ENCODE measurements at places on chromosomes 6 and 20.

DNA sequence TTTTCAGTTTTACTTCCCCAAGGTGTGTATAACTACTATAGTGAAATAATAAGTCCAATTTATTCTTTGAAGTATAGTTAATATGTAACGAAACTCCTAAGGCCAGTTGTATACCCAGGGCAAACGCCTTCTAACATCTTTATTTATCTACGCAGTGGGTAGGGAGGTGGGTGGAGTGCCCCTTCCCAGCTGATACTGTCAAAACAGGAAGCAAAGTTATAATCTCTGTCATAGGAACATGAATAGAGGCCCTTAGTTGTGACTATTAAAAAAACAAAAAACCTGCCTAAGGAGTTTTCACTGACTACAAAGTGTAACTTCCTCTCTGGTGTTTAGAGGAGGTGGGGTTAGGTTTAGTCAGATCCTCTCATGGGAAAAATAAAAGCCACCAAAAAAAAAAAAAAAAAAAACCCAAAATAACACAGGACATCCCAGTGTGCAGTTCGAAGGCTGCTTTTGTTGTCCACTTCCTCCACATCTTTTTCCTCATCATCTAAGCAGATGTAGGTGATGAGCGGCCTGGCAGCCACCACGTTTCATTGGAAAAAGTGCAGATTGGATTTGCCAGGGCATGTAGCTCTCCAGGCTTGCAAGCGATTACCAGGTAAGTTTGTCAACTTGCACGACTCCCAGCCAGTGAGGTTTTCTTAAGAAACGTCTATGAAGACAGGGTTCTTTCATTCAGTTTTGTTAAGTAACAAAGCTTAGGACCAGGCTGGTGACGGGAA, 58.7 kb downstream of the UTRN start:
- DNase-seq, result no peak

- DNase-seq, result peak; percentile 40
Measured at GRCh38 chr20:846894-847278, 13.4 kb downstream of the FAM110A start.

- no peak for DNase-seq
Measured at GRCh38 chr6:40997234-40997957, 41.6 kb downstream of the UNC5CL start.

DNA sequence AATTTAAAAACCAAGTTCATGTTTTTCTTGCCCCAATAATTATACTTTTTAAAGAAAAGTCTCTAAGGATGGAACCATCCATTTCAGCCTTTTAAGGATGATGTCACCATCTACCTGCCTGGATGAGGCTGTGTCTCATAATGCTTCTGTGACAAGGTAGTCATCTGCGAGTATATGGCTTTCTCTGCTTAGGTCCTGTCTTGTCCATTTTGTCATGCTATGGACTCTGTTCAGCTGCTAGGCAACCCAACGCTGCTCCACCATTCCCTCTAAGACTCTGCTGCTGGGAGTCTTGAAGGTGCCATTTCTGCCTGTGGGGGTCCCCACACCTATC, 459.8 kb upstream of the RUNX2 start:
- DNase-seq, result no peak

- no peak for DNase-seq
Measured at GRCh38 chr6:106747139-106747538, 117.8 kb downstream of the QRSL1 start.

GRCh38 chr6:97703661-97704060, 420.6 kb upstream of the MMS22L start:
- DNase-seq, result no peak

- DNase-seq, result no peak
Measured at GRCh38 chr20:38117635-38118034, 47.4 kb downstream of the TGM2 start.

DNA sequence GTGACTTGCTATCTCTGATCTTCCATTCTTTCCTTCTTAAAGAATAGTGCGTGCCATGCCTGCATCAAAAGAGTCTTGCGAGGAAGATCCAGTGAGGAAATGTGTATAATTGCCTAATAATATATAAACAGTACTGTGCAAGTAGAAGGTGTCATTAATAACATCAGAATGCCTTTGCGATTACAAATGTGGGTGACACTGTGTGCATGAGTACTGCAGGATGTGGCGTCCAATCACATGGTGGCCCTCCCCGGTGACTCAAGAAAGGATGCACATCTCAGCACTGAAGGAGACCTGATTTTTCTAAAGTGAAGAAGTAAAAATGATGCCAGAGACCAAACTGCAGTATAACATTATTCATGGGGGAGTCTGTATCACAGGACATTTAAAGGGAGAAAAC, 107.5 kb upstream of the EDN1 start:
- no peak for DNase-seq

DNA sequence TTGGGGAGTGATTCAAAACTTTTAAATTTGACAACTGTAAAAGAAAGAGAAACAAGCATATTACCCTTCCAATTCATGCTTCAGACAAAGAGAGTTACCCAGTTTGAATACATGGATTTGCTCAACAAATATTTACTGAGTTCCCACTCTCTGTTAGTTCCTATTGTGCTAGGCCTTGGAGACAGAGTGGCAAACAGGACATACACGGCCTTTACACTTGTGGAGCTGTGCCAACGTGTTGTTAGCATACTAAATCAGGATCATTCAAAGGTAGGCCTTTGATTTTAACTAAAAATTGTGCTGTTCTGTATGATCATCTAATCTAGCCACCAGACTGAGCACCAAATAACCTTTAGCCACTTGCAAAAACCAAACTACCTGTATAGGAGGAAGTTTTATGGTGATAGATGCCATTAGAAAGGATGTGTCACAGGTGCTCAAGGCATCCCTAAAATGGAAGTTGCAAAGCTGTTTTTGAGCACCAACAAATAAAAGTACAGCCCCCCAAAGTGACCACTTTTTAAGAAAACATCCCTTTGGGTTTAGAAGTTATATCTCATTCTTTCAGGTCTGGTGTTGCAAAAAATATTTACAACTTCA, 84.5 kb downstream of the CHD6 start:
- DNase-seq, result no peak

DNA sequence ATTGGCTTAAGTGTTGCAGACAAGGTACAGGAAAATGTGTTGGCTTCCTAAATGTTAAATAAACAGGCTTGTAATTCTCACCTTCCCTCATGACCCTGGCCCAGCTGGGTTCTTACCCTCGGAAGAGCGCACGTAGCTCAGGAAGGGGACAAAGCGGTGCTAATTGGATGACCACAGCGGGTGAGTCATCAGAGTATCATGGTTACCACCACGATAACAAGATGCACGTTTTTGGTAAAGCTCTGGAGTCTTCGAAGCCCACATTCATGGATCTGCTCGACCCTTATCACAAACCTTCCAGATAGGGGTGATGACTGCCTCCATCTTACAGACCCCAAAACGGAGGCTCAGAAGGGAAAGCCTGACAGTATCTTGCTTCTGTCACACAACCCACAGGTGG, 32.8 kb downstream of the APCDD1L start:
- no peak for DNase-seq

DNA sequence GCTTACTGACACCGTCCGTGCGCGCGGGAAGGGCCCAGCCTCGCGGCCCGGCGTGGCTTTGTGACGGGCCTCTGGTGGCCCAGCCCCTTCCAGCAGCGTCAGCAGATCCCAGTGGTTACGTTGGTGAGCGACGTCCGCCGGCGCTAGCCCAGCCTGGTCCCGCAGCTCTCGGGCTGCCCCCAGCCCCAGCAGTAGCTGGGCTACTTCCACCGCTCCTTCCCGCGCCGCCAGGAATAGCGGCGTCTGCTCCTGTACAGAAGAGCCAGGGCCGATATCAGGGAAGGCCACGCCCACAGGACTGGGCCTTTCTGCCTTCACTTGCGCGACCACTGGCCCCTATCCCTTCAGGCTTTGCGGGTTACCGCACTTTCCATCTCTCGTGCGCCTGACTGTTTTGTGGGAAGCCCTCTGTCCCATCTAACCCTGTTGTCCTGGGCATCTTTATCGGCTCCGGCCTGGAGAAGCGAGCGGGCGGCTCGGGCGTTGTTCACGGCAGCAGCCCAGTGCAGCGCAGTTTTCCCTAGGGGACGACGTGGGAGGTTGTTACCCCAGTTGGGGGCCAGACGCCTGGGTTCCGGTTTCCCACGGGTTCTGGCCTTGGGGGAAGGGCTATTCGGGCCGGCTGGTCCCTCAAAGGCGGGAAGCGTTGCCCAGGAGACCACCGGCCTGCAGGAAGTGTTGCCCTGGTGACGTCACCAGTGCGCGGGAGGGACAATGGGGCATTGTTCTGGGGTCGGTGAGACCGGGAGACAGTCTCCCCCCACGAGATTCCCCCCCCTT, 3.6 kb upstream of the GPSM3 start:
- peak; percentile 66 for DNase-seq

DNA sequence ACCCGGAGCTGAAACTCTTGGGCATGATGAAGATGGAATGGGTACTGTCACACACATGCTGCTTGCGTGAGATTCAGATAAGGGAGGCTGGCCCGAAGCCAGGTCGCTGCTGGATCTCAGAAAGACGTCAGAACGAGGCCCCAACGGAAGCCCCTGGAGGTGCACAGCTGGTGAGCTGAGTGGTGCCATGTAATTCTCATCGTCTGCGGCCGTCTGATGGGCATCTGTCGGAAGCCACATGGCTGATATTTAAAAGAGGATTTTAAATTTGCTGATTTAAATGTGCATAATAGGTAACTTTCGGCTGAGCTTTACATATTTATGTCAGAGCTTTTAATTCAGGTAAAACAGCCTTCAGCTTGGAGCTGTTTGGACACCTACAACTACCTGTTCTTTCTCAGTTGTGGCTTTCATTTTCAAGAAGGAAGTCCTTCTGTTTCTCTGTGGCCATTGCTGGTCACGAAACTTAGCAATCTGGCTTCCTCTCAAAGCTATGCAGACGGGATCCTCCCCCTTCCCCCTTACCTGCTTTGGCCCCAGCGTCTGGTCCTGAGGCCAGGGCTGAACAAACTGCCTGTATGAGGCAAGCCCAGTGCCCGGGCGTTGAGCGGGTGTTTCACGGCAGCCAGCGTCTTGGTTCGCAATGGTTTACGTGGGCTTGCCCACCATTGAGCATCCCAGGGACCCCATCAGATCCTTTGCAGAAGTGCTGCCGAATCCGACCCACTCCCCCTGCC, 9.2 kb downstream of the SLCO4A1 start:
- peak; percentile 74 for DNase-seq

GRCh38 chr6:42817907-42818306, 36.1 kb downstream of the BICRAL start:
- no peak for DNase-seq

- DNase-seq, result no peak
Measured at GRCh38 chr6:34190504-34191122, 44.7 kb upstream of the GRM4 start.

GRCh38 chr20:5643936-5644335, 106.3 kb upstream of the SHLD1 start:
- no peak for DNase-seq

DNA sequence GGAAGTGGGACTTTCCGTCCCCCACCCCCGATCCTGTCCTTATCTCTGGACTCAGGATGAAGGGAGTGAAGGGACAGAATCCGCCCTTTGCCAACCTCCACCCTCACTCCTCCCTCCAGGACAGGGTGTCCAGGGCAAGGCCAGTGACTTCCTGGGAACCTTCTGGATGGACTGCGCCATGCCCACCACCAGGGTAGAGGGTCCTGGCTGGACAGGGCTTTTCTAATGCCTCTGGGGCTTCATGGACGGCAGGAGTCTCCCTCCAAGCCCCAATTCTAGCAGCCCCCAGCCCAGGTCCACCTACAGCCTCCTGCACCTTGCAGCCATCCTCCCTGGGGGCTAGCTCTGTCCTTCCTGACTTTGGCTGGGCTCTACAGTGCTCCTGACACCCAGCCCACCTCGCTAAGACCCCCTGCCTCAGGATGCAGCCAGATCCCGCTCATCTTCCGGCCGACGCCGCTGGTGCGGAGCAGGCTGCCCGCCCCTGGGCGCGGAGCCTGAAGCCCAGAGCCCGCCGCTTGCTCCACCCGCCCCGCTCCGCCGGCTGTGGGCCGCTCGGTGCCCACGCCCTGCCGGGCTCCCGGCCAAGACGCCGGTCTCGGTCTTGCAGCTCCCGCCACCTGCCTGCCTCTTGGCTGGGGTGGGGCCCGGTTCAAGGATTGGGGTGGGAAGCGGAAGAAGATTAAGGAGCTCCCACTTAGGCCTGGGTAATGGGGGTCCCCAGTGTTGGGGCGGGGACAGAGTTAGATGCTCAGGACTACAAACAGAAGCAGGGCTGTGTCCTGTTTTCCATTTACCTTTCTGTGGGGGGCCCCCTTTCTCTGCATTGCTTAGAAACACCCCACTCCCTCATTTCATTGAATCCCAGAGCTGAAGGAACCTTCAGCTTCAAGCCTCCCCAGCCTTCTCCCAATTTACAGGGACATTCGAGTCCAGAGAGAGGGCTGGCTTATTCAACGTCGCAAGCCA, 72.8 kb downstream of the MDGA1 start:
- no peak for DNase-seq

DNA sequence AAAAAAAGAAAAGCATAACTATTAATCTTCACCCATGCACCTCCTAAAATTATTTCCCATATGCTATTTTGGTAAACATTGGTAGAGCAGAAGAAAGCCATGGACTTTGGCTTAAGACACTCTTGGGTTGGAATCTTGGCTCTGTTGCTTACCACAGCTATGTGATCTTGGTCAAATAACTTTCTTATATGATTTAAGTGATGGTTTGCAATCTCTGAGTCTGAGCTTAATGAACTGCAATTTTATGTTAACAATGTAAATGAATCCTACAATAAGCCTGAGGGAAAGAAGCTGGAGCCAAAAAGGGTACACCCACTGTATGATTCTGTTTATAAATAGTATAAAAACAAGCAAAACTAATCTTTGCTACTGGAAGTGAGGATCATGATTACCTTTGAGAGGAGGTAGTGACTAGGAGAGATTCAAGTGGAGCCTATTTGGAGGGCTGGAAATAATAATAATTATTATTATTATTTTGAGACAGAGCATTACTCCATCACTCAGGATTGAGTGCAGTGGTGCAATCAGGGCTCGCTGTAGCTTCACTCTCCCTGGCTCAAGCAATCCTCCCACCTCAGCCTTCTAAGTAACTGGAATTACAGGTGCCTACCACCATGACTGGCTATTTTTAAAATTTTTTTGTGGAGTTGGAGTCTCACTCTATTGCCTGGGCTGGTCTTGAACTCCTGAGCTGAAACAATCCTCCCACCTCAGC, 34.5 kb downstream of the ABRACL start:
- DNase-seq, result no peak

GRCh38 chr20:53923566-53924369, 146.6 kb downstream of the BCAS1 start:
- no peak for DNase-seq
